Stimulated activated CD4-positive, alpha-beta T cell treated with anti-CD3 and anti-CD28 coated beads, Interleukin-1b, Interleukin-23, amount 100 ng/mL, for 1 hour (primary cell): ENCODE measurements at places on chromosomes 3 and 15.

GRCh38 chr15:81779181-81779580 lies 266.6 kb downstream of the MEX3B start:
- DNase-seq: no peak

- DNase-seq: no peak
Observed at GRCh38 chr3:25690768-25691533, 26.2 kb upstream of the TOP2B start.

DNA sequence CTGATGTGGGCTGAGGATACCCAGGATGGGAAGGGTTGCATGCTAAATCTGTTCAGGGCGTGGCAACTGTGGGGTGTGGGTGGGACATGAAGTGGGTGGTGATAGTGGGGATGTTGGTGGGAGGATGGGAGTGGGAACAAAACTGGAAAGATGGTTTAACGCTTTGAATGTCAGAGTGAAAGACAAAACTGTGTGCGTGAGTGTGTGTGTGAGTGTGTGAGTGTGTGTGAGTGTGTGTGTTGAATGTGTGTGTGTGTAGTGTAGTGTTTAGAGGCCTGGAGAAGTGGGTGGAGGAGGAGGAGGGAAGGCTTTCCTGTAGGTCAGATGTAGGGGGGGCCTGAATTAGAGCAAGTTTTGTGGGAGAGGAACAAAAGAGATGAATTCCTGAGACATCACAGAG lies 44.2 kb upstream of the ONECUT1 start:
- DNase-seq: no peak

GRCh38 chr3:45884368-45885201 lies 1.8 kb upstream of the CCR9 start:
- DNase-seq: no peak

DNA sequence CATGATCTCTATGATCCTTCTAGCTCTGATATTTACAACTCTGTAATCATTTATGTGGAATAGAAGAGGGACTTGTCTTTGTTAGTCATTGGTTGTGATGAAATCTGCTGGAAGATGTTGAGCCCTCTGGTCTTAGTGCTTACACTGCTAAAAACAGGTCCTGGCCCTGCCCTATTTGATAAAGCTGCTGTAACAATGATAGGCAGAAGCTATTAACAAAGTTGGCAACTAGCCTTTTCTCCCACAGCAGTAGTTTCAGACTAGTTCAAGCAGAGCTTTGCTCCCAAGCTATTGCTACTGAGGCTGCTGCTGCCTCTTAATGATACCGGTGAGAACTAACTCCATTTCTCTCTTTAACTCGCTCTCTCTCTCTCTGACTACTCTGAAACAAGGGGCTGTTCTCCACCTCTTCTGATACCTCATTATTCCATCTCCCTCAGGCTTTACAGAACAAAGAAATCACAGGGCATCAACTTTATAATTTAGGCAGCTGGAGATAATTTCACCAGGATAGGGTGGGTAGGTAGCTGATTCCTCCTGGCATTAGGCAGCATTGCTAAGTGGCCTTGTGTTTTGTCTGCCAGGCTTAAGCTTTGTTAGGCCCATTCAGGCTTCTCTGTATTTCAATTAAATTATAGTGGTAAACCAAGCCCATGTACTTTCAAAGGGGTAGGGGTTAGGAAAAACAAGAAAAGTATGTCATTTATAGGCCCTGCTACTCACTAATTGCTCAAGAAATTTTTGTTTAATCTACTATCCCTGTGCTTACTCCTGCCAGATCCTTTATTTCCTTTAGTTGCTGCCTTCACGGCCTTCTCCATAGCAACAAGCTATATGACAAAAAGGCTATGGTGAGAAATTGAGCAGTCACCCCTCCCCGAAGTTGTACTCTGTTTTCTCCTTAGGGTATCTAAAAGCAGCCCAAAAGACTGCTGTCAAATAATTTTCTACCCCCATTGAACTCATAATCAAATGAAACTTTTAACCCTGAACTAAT lies 139.6 kb downstream of the RBPMS2 start:
- no peak for DNase-seq

DNA sequence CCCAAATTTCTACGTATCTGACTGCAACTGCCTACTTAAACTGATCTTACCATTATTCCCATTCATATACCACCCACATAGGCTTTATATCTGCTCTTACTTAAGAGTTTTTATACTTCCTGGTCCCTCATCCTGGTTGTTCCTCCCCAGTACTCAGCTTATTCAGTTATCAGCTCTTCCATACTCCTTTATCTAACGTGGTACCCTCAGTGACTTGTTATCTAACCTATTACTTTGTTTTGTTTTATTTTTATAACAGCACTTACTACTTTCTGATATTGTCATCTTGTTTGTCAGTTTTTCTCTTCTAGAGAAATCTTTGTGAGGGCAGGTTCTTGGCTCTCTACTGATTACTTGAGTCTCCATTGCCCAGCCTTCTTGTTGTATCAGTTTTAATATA lies 100.6 kb downstream of the ZNF609 start:
- no peak for DNase-seq
